ENCODE measurements at places on chromosomes 2 and 18. TPM values are rescaled to one million over a fixed set of nuclear protein-coding genes. Genes with fewer than 3 reads are reported as not detected.

DNA sequence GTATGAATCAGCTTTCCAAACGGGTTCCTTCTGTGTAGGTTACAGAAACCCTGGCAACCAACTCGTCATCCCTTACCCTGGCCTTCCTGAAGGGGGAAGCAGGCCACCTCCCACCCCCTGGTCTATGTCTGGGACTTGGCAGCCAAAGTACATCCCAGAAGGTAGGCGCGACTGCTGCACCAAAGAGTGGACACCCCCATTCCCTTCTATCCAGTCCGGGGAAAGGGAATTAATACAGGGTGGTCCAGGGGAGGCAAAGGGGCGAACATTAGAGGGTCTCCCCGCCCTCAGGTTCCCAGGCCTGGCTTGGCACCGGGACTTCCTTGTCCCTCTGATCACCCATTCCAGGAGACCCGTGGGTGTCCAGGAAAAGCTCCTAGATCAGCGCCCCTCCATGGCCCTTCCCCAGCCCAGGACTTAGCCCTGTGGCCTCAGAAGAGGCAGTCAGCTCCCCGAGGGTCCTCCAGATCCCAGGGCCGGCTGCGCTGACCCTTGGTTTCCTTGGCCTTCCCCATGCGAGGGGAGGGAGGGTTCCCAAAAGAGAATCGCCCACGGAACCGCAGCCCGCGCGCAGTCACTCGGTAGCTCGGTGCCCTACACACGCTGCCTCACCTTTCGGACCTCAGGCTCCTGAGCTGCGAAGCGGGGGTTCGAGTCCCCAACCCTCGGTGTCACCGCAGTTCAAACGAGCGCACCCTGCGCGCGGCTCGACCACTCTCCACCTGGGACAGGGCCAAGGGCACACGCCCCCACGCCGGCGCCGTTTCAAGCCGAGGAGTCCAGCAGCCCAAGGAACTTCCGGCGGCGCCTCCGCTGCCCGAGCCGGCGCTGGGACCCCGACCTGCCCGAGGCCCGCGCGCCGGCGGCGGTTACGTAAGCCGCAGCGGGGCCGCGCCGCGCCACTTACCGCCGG, at the start of gene PER2:
TSS of gene PER2 (minus strand) at position 874 of the 913 bp plus-strand sequence. CDS start 10,674 bp downstream, outside the sequence.
- no peaks in the 10 kb centered on the region for H3K36me3 ChIP-seq
- no peaks in the 10 kb centered on the region for H3K27me3 ChIP-seq
- H3K4me1 ChIP-seq, result peaks cover 40% of the 10 kb centered on the region
- no peak within 1 kb of the TSS for H3K4me3 ChIP-seq

MOCOS gene
- total RNA-seq, result 16.8 TPM

OSR1 gene
- total RNA-seq, result 4.2 TPM

SERPINB10 gene
- total RNA-seq, result not detected

CGREF1 gene
- total RNA-seq, result 0.83 TPM

DNA sequence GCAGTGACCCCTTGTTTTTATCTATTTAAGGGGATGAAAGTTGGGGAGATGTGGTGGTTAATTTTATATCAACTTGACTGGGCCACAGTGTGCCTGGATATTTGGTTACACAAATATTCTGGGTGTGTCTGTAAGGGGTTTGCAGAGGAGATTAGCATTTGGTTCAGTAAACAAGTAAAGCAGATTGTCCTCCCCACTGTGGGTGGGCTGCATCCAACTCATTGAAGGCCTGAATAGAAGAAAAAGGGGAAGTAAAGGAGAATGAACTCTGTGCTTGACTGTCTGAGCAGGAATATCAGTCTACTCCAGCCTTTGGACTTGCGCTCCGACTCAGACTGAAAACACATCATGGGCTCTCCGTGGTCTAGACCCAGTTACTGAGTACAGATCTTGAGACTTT, 80.9 kb downstream of the GCA start:
- no peak overlapping the region for H3K4me3 ChIP-seq
- H3K27me3 ChIP-seq, result no peaks in the 10 kb centered on the region
- H3K36me3 ChIP-seq, result no peaks in the 10 kb centered on the region
- DNase-seq, result no peak

- H3K27me3 ChIP-seq, result no peaks in the 10 kb centered on the region
- DNase-seq, result no peak
- peaks cover 1% of the 10 kb centered on the region for H3K4me1 ChIP-seq
- no peaks in the 10 kb centered on the region for H3K36me3 ChIP-seq
These were observed 4.1 kb downstream of the GREB1 start for GRCh38 chr2:11537951-11538350.

IL37 gene
- total RNA-seq, result not detected

Data from adrenal gland (tissue), 19 donors.